Retina (tissue), 1 donor: ENCODE measurements at places on chromosomes 6 and 20.

DNA sequence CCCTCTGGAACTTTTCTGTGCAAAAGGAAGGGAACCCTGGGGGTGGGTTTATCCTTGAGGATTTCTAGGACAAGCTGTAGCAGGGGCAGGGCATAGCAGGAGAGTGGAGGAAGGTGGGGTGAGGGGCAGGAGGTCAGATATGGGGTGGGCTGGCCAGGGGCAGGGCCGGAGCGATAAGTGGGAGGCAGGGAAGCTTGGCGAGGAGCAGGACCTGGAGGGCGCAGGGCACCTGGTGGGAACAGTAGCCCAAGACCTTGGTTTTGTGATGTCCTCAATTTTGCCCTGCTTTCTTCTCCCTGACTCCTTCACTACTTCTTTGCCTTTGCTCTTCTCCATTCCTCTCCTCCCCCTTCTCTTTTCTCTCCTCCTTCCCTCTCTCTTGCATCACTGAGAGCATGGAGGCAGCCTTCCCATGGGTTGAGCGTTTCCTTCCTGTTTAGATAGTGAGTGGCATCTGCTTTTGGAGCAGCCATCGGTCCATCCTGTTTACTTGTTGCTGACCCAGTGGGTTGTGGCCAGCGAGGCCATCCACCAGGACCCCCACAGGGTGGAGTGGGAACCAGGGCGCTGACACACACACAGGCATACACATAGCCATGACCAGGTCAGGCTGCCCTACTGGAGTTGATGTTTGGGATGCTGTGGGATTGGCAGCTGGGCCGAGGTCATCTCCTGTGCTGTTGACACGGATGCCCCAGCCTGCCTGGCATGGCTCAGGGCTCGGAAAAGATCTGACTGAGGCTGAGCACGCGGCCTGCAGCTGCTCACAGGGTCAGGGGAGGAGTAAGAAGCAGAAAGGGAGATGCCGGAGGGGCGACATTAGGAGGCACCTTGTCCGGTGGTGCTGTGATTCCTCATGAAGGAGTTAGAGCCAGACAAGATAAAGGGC, 121.0 kb upstream of the RNF24 start:
- no peak for DNase-seq

- no peak for DNase-seq
Measured at GRCh38 chr6:48973491-48973890, 489.6 kb downstream of the MMUT start.

DNA sequence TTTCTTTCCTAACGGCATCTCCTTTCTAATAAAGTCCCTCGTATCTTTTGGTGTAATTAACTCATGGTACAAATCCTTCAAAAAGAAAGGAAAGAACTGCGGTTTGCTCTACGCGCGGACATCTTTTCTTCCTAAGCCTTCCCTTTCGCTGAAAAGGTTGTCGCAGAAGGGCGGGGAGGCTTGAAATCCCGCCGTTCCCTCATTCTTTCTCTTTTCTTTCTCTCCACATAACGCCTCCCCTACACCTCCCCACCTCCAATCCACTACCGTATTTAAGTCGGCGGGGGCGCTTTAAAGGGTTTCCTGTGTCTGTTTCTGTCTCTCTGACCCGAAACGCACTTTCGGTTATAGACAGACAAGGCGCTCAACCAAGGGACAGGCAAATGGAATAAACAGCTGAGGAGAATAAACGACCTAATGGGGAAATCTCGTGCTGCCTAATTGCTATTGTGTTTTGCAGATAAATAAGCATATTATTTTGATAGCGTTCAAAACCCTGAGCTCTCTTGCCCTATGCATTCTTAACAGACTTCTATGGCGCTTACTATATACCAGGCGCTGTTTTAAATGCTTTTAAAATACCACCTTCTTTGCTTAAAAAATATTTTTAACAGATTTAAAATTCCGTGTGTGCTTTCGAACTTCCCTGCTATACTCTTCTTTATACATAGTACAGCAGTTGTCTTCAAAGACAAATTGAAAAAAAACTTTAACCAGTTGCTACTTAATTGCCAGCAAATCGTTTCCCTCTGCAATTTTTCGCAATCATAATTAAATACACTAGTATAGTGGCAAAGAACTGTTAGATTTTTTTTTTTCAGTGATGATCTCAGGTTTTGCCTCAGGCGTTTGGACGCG, 2.5 kb upstream of the HEY2 start:
- peak; percentile 77 for DNase-seq

- no peak for DNase-seq
Measured at GRCh38 chr6:17677602-17678001, 29.1 kb downstream of the NUP153 start.

GRCh38 chr6:133757335-133757734, 131.6 kb upstream of the TCF21 start:
- DNase-seq, result no peak

GRCh38 chr6:72650081-72650745, 28.3 kb downstream of the KCNQ5 start:
- DNase-seq, result no peak

GRCh38 chr6:28897369-28897745, 26.4 kb downstream of the TRIM27 start:
- DNase-seq, result no peak

DNA sequence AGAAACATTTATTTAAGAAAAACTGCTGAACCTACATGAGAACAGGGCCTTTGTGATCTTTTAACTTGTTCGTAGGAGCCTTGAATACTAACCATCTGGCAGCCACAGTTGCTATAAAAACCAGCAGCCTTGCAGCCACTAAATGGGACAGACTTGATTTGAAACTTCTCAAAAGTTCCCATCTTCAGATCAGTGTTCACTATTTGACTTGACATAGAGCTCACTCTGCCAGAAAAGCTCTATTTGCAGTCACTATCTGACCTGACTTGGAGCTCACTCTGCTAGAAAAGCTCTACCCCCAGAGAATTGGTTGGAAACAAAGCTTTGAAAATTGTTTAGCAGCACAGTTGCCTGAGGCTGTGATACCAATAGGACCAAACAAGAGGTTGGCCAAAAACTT, 119.3 kb upstream of the F13A1 start:
- DNase-seq, result no peak

GRCh38 chr20:46553926-46554325, 3.5 kb upstream of the OCSTAMP start:
- no peak for DNase-seq

DNA sequence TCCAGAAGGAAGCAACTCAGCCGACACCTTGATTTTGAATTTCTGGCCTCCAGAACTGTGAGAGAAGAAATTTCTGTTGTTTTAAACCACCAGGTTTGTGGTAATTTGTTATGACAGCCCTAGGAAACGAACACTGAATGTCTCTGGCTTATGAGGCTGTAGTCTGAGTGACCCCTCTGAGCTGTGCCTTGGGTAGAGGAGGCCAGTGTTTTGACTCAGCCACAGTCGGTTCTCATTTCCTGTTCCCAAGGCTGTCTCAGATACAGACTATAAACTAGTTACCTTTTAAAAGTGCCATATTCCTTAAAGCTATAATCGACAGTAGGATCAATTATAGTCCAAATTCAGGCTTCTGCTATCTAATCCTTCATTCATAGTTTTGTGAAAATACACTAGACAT, 391.2 kb upstream of the MAP3K7 start:
- DNase-seq, result no peak

- DNase-seq, result no peak
Measured at GRCh38 chr6:12709556-12710232, 6.9 kb upstream of the PHACTR1 start.

- no peak for DNase-seq
Measured at GRCh38 chr20:58145506-58146080, 82.9 kb downstream of the ANKRD60 start.

- no peak for DNase-seq
Measured at GRCh38 chr20:54025251-54025771, 45.1 kb downstream of the BCAS1 start.
